ENCODE measurements at places on chromosomes 3 and 15. TPM values are rescaled to one million over a fixed set of nuclear protein-coding genes. Genes with fewer than 3 reads are reported as not detected.
A peak's percentile ranks its signal among the peaks of the same experiment; 100 is the strongest.

Gene LRRFIP2
- total RNA-seq, result 42.2 TPM

DNA sequence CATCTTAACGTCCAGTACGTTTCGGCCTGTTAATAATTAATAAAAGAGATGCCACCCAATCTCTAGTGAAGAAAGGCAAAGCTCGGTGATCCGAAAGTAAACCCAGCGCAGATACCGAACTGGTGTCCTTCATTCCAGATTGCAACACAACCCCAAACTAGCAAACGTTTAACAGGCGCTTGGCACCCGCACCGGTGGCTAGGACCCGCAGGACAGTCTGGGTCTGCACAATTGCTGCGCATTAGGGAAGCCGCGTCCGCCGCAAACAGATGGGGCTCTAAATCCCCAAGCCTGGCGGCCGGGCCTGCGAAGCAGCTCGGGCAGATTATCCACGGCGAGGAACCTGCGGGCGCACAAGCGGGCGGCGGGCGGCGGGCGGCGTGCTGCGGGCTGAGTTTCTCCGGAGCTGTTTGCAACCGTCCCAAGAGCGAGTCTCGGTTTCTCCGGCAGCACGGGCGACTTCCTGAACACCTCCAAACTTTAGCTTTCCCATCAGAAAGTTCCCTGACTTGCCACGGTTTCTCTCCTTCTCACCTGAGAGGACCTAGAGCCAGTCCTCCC, 112.1 kb upstream of the ICE2 start:
- peak; percentile 69 for DNase-seq

Gene KIF7
- total RNA-seq, result 3.0 TPM

- peak; percentile 31 for DNase-seq
Measured at GRCh38 chr3:143849854-143850549, 1.7 kb upstream of the SLC9A9 start.

Data from hepatocyte (in vitro differentiated cells).